ENCODE measurements at places on chromosomes 2 and 18.

GRCh38 chr2:238426568-238427434, at the start of gene ASB1:
Gene ASB1 (plus strand): TSS chr2:238426927. CDS start chr2:238427071, 144 bp downstream.
- DNase-seq: peak; percentile 68

DNA sequence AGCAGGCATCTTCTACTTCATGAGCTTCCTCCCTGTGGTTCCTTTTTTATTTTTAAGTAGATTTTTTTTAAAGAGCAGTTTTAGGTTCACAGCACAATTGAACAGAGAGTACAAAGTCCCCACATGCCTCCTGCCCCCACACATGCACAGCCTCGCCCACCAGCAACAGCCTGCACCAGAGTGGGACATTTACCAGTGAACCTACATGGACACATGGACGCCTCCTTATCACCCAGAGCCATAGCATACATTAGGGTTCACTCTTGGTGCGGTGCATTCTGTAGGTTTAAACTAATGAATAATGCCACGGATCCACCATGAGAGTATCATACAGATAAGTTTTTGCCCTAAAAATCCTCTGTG, 40.9 kb downstream of the HS1BP3 start:
- no peak for DNase-seq

DNA sequence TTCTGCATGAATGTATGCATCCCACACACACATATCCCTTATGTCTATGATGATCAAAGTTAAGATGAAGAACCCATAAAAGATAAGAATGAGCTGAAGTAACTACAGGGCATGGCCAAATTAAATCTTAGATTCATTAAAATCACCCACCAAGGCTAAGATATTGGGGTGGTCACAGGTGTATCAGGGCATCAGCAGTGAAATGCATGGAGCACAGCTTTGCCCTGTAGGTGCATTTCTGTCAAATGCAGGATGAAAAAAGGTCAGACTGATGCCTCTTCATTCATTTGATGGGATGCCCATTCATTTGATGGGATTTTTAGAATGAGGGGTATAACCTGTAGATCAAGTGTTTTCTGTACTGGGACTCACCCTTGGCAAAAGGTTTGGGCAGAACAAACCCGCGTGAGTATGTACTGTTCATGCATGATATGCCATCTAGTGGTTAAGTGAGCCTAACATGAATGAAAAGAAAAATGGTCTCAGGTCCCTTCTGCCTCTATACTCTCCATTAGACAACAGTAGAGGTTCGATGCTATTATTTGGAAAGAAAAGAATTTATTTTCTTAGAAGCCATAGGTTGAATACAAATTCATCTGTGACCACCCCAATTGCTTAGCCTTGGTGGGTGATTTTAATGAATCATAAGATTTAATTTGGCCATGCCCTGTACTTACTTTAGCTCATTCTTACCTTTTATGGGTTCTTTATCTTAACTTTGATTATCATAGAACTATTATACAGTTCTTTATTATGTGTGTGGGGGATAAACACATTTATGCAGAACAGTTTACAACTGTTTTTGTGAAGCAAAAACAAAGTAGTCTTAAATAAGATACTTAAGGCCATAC, 43.2 kb upstream of the NOSTRIN start:
- peak; percentile 34 for DNase-seq

- DNase-seq: no peak
Measured at GRCh38 chr2:60042023-60042422, 511.4 kb downstream of the BCL11A start.

DNA sequence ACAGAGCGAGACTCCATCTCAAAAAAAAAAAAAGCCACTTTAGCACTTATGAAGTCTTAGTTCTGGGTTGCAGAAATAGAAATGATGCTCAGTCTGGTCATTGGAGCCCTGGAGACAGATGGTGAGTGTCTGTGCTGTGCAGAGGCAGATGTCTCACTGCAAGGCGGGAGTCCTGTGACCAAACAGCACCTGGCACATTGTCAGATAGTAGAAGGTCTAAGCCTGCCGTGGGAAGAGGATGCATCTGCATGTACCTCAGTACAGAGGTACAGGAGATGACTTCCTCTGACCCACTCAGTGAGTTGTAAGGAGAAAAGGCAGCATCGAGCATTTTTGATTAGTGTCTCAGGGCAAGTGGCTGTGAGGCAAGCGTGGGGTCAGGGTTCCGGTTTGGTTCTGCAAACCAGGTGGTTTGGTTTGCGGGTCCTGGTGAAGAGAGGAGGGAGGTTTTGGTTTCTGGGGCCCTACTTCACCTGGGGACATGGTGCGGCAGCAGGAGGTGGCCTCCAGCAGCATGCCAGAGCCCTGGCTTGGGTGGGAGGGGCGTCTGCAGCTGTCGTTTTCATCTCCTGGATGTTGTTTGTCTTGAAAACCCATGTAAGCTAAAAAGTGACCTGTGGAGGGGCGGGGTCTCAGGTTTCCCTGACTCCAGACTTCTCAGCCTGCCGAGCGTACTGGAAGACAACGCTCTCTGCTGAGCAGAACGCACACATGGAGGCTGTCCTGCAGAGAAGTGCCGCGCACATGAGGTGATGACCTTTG, 3.8 kb downstream of the RBFA start:
- no peak for DNase-seq

- DNase-seq: no peak
Measured at GRCh38 chr18:26667046-26667445, 118.7 kb upstream of the KCTD1 start.

GRCh38 chr18:46374850-46375249, 270.7 kb downstream of the HAUS1 start:
- DNase-seq: no peak

GRCh38 chr2:102358496-102358895, 2.9 kb downstream of the IL18R1 start:
- no peak for DNase-seq

- DNase-seq: no peak
Measured at GRCh38 chr18:321865-322467, 54.1 kb upstream of the THOC1 start.

GRCh38 chr18:74375999-74376398, 60.4 kb downstream of the C18orf63 start:
- DNase-seq: no peak

DNA sequence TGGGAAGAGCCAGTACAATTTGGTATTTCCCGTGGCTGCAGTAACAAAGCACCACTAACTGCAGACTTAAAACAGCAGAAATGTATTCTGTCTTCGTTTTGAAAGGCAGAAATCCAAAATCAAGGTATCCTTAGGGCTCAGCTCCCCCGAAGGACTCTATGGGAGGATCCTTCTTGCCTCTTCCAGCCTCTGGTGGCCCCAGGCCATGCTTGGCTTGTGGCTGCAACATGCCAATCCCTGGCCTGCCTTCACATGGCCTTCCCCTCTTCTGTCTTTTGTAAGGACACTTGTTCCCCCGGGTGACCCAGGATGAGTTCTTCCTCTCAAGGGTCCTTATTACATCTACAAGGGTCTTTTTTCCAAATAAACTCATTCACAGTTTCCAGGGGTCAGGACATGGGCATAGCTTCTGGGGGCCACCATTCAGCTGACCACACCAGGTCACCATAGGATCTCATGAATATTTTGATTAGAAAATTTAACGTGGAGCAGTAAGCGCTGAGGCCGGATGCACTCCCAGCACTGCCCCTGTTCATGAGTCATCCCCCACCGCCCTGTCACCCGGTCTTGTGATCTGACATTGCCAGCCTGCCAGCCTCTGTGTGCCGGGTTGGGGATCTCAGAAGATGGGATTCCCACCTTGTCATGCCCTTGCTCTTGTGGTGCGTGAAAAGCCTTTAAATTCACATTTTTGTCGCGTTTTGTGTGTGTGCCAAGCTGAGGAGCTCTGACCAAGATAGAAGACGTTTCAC, 61.2 kb upstream of the B3GNT7 start:
- peak; percentile 68 for DNase-seq

GRCh38 chr2:29763371-29763770, 158.0 kb downstream of the ALK start:
- DNase-seq: no peak

DNA sequence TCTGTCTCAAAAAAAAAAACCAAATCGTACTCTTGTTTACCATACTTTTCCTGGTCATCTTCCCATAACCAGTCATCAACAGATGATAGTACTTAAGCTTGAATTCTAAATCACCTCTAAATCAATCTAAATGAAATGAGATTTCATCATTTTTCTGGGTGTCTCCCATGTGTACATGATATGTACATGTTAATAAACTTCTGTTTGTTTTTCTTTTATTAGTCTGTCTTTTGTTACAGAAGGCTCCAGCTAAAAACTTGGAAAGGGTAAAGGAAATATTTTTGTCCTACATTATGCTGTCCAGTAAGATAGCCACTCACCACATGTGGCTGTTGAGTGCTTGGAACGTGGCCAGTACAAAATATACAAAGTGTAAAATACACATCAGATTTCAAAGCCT, 78.7 kb upstream of the MSH6 start:
- no peak for DNase-seq

GRCh38 chr18:60935041-60935910, 398.0 kb upstream of the CDH20 start:
- DNase-seq: no peak

GRCh38 chr18:64271246-64271645, 122.4 kb upstream of the LINC00305 start:
- peak; percentile 3 for DNase-seq

DNA sequence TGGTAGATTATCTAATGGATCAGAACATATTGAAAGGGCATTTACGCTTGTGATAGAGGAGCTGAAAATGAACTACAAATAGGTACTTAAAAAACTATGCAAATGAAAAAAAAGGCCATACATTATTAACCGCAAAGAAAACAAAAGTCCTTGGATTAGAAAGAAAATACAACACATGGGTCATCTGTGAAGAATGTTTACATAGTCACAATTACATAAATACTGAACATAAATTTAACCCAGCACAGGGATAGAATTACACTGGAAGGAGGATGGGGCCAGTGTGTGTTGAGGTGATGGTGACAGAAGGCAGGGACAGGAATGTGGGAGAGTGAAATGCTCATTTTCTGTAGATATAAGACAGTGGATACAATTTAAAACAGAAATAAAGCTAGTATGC, 6.6 kb downstream of the NTSR2 start:
- DNase-seq: no peak

DNA sequence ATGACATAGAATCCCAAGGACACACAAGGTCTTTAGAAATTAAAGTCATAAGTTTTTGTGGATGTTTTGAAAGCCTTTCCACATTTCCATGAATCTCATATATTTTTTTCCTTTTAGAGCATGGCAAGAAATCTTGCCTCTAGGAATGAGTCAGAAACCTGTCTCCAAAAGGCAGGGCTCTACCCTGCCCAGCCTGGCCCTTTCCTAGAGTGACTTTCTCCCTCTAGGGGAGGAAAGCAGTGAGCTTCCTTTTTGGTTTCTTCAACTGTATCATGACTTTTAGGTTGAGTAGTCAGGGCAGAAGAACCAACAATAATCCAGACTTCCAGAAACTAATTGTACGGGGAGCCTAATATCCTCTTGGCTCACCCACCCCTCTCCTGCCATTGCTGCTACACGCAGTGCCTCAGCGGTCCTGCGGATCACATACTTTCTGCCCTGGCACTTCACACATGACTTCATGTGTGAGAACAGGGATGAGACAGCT, 300.3 kb downstream of the AGPS start:
- no peak for DNase-seq

DNA sequence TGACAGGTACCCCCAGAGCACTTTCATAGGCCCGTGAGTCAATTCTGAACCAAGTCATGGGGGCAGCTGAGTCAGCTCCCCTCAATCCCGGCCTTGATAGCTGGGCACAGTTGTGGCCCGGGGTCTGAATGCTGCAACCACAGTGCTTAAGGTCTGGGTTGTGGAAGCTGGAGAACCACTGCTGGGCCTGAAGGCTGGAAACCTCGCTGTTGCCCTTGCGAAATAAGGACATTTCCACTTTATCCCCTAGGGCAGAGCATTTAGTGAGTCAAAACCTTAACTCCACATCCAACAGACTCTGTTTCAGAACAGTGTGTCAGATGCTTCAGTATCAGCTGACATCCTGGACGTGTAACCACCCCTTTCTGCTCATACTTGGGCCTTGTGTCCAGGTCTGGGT, 58.6 kb downstream of the SP110 start:
- DNase-seq: no peak

DNA sequence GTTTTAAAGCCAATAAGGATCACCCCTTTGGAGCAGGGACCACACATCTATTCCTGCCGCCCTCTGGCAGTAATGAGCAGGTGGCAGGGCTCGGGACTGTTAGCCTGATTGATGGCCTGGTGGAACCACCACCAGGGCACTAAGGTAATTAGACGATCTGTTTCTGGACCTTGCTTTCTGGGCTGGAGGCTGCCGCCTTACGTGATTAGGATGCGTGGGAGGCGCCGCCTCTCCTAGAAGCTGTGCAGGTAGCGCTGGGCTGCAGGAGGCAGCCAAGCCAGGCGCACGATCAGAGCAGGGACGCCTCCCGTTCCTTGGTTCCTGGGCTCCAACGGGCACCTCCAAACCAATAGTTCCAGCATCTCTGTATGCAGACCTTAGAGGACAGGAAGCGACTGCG, 242.6 kb upstream of the RAB12 start:
- DNase-seq: no peak

GRCh38 chr2:375270-375955, 87.5 kb upstream of the ALKAL2 start:
- no peak for DNase-seq

GRCh38 chr2:58448065-58448507, 207.0 kb upstream of the FANCL start:
- peak; percentile 78 for DNase-seq
